Thymus (tissue), 14 donors: ENCODE measurements at places on chromosomes 3 and 15. TPM values are rescaled to one million over a fixed set of nuclear protein-coding genes. Genes with fewer than 3 reads are reported as not detected.

The ASB14 gene
- not detected for total RNA-seq

The CFAP20DC gene
- 1.6 TPM for total RNA-seq

The PIK3CA gene
- total RNA-seq: 27.3 TPM

The GP5 gene
- total RNA-seq: 0.14 TPM

The CYP8B1 gene
- total RNA-seq: not detected

The ST8SIA2 gene
- 2.1 TPM for total RNA-seq

The ATP8B4 gene
- 3.5 TPM for total RNA-seq

The AGBL1 gene
- under 0.01 TPM for total RNA-seq

The CAMP gene
- 7.8 TPM for total RNA-seq

The FSD2 gene
- under 0.01 TPM for total RNA-seq

The TRH gene
- total RNA-seq: 0.52 TPM

The ITPKA gene
- 0.24 TPM for total RNA-seq

The GDPGP1 gene
- 2.5 TPM for total RNA-seq

The CKMT1B gene
- total RNA-seq: 0.09 TPM

The ANKRD63 gene
- not detected for total RNA-seq

The ACAP2 gene
- 40.4 TPM for total RNA-seq

The EXD1 gene
- total RNA-seq: 0.09 TPM

The CLRN1 gene
- total RNA-seq: under 0.01 TPM

The USP8 gene
- 37.4 TPM for total RNA-seq

The XCR1 gene
- total RNA-seq: 4.2 TPM

The INTS14 gene
- total RNA-seq: 29.5 TPM

The CHRNA7 gene
- total RNA-seq: 0.61 TPM

The ACKR4 gene
- 0.94 TPM for total RNA-seq

The CD200 gene
- total RNA-seq: 20.0 TPM

The PRSS50 gene
- 0.05 TPM for total RNA-seq

The MEX3B gene
- 4.1 TPM for total RNA-seq

The CXCR6 gene
- total RNA-seq: 10.4 TPM

The CORO2B gene
- total RNA-seq: 0.57 TPM

The SUCLG2 gene
- 24.1 TPM for total RNA-seq

The TRPM7 gene
- total RNA-seq: 31.9 TPM

The DOCK3 gene
- total RNA-seq: 0.05 TPM

The VPS13C gene
- total RNA-seq: 38.1 TPM

The CFAP100 gene
- not detected for total RNA-seq

The WDR72 gene
- total RNA-seq: 0.28 TPM

The MKRN3 gene
- 2.3 TPM for total RNA-seq

The GPX1 gene
- 204 TPM for total RNA-seq

The MBNL1 gene
- total RNA-seq: 178 TPM

The CTXN2 gene
- not detected for total RNA-seq

The NEK11 gene
- total RNA-seq: 1.8 TPM

The NOX5 gene
- 0.19 TPM for total RNA-seq

The GHSR gene
- not detected for total RNA-seq

The INKA1 gene
- 4.2 TPM for total RNA-seq

The NR2F2 gene
- total RNA-seq: 2.0 TPM

The ZNF385D gene
- total RNA-seq: 0.94 TPM

The GOLGA6A gene
- 0.09 TPM for total RNA-seq

The STRC gene
- 0.05 TPM for total RNA-seq
